ENCODE measurements at places on chromosomes 2 and 18. TPM values are rescaled to one million over a fixed set of nuclear protein-coding genes. Genes with fewer than 3 reads are reported as not detected.

PTGR3 gene
- polyA plus RNA-seq: 42.6 TPM

CDH2 gene
- 8.4 TPM for polyA plus RNA-seq

IL1F10 gene
- polyA plus RNA-seq: not detected

FOXI3 gene
- polyA plus RNA-seq: not detected

PMAIP1 gene
- 23.8 TPM for polyA plus RNA-seq

IGFBP5 gene
- 462 TPM for polyA plus RNA-seq

ZNF804A gene
- 0.13 TPM for polyA plus RNA-seq

ANKRD36 gene
- polyA plus RNA-seq: 14.4 TPM

ALPG gene
- 0.30 TPM for polyA plus RNA-seq

FTCDNL1 gene
- polyA plus RNA-seq: 1.4 TPM

LAMA3 gene
- polyA plus RNA-seq: 3.9 TPM

ECEL1 gene
- 1.0 TPM for polyA plus RNA-seq

L3MBTL4 gene
- 2.2 TPM for polyA plus RNA-seq

CD226 gene
- polyA plus RNA-seq: 0.56 TPM

CTDP1 gene
- polyA plus RNA-seq: 8.3 TPM

SPHKAP gene
- polyA plus RNA-seq: 23.6 TPM

WNT6 gene
- 2.8 TPM for polyA plus RNA-seq

TDRD15 gene
- polyA plus RNA-seq: 0.66 TPM

ZFP36L2 gene
- 60.3 TPM for polyA plus RNA-seq

LONRF2 gene
- polyA plus RNA-seq: 0.98 TPM

Measured in muscle of back (tissue), 13 donors.